T-helper 17 cell (primary cell): ENCODE measurements at places on chromosomes 12 and 14.
A peak's percentile ranks its signal among the peaks of the same experiment; 100 is the strongest.

GRCh38 chr14:102150744-102151143 lies 11.0 kb downstream of the WDR20 start:
- no peak for DNase-seq

GRCh38 chr12:124675881-124676713 lies 108.7 kb upstream of the NCOR2 start:
- DNase-seq = no peak

DNA sequence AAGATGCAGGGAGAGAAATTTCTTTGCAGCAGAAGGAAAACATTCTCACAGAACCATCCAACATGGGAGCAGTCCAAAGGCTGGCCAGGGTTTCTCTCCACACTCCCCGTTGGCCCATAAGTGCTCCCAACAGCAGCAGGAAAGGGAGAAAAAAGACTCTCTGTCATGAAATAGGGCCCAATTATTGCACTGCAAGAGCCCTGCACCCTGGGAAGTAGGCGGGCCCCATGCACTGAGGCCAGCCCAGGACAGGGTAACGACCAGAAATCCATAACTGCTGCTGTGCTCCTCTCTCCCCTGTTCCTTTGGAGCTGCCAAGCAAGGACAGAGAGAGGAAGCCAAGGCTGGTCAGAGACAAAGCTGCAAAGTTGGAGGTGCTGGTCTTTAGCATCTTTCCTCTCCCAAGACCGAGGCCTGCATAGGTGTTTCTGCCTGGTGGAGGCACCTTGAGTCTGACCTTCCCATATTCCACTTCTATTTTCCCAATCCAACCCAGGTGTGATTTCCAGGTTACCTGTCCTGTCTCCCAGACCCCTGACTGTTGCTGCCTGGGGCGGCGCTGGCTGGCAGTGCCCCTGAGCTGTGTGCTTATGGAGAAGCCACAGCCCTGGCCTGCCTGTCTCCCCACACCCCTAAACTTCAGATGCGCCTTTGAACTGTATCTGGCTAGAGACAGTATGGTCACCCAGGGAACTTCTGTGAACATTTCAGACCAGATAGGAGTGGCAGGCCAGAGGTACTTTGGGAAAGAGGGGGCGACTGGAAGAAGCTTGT lies 6.8 kb downstream of the GALNT16 start:
- no peak for DNase-seq

DNA sequence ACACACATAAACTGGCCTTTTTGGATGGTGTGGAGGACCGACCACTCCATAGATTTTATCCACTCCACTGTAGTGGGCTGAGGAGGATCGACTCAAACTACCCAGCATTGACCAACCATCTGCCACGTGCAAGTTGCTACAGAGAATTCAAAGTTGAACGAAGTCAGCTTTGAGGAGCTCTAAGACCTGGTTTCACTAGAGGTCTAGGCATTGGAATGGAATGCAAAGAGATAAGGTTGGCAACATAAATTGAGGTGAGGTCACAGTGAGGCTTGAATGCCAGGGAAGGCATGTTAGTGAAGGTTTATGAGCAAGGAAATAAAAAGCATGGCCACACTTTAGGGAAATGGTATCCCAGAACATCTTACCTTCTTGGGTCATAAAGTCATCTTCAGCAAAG lies 14.5 kb downstream of the VWF start:
- DNase-seq = no peak

GRCh38 chr14:92579244-92579936 lies 65.8 kb downstream of the RIN3 start:
- no peak for DNase-seq

DNA sequence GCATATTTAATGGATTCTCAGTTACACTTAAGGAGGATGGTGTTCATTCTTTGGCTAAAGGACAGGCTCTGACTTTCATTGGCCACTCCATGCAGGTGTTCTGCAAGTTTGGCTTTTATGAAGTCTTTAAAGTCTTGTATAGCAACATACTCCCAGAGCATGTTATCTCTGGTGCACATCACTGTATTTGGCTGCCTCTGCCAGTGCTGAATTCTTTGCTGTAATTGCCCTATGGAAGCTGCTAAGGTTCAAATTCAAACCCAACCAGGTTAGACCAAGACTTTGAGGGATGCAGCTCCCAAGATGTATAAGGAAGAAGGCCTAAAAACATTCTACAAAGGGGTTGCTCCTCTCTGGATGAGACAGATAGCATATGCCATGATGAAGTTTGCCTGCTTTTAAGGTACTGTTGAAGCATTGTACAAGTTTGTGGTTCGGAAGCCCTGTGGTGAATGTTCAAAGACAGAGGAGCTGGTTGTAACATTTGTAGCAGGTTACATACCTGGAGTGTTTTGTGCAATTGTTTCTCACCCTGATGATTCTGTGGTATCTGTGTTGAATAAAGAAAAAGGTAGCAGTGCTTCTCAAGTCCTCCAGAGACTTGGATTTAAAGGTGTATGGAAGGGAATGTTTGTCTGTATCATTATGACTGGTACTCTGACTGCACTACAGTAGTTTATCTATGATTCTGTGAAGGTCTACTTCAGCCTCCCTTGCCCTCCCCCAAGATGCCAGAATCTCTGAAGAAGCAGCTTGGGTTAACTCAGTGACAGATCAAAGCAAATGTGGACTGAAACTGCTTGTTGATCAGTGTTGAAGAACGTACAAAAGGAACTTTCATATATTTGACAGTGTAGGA lies 19.4 kb downstream of the TMEM116 start:
- no peak for DNase-seq

DNA sequence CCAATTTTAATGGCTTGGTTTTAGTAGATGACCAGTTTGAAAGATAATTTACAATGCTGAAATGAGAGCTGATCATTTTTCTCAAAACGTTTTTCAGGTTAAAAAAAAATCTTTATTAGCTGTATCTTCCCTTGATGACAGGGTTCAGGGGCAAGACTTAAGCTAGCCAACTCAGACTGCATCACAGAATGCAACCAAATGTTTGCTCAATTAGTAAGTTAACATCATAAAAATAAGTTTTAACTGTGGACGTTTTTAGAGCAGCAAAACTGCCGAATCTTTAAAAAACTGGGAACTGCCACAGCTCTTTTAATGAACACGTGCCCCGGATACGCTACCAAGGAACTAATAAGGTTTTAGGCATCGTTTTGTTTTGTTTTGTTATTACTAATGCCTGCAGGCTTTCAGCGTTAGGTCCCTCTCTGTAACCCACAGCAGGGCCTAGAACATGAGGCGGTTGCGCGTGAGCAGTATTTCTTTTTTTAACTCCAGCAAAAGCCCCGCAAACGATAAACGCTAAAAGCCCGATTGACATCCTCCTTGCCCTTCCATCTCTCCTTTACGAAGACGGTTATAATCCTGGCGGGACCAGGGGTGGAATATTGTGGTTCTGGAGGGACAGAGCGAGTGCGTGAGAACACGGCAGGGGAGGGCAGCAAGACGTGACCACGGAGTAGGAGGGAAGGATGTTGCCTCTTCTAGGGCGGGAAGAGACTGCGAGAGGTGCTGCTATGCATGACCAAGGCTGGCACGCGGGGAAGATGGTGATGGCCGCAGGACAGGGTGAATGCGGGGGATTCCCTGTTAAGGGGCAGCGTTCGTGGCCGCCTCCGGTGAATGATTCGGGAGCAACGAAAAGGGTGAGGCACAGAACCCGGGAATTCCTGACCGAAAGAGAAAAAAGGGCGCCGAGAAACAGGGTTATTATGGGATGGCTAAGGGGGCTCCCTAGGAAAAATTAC lies 652 bp downstream of the SUPT16H start:
- DNase-seq = peak; percentile 20

GRCh38 chr12:102300824-102301461 lies 103.3 kb upstream of the PMCH start:
- no peak for DNase-seq

- no peak for DNase-seq
Observed at GRCh38 chr12:107487011-107487680, 198.5 kb upstream of the PWP1 start.
